NCI-H446 treated with DMSO at 0.1 percent for 48 hours (cell line): ENCODE measurements at places on chromosomes 1 and 21.

DNA sequence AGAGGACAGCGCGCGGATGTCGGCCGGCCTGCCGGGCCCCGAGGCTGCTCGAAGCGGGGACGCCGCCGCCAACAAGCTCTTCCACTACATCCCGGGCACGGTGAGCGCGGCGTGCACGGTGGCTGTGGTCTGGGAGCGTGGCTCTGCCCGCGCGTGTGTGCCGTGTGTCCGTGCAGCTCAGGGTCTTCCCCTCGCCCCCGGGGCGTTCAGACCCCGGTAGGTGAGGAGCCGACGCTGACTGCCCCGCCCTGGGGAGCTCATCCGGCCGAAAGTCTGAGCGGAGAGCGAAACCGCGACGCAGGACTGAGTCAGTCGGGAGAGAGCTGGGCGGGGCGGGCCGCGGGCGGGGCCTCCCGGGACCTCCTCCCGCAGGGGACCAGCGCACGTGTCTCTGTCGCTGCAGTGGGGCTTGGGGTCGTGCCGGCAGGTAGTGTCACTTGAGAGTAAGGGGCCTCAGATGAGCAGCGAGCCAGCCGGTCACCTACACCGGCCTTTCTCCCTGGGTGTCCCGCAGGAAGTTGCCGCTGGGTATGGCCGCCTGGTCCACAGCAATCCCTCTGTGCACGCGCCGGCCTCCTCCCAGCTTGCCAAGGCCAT is 520 bp downstream of the PLEKHN1 start:
- DNase-seq, result no peak

DNA sequence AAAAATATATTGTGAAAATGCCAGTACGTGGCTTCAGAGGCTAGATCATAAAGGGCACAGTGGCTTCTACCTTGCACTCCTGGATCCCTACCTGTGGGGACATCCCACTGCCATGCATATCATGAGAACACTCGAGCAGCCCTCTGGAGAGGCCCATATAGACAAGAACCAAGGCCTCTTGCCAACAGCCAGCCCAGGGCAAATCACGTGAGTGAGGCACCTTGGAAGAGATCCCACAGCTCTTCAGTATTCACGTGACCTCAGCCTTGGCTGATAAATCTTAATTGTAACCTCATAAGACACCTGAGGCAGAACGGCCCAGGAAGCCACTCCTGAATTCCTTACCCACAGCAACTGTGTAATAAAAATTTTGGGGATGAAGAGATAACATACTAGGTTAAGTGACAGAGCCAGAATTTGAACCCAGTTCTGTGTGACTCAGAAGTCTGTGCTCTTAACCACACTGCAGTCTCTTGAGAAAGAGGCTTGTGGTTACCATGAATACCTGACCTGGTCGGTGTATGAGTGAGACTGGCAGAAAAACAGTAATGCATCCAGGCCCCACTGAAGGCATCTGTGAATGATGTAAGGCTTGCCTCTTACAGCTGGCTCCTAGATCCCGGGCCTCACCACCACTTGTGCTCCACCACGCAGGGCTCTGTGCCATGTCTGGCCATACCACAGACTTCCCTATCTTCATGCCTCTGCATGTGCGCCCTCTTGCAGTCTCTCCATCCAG is 6.9 kb upstream of the A3GALT2 start:
- no peak for DNase-seq

- no peak for DNase-seq
Measured at GRCh38 chr21:39483917-39484316, 32.1 kb downstream of the SH3BGR start.

GRCh38 chr21:46515109-46515508 is 56.4 kb downstream of the DIP2A start:
- DNase-seq, result peak; percentile 12

- no peak for DNase-seq
Measured at GRCh38 chr1:92031281-92032110, 1.7 kb downstream of the EPHX4 start.

GRCh38 chr1:110508028-110508940 is 10.7 kb downstream of the KCNA10 start:
- DNase-seq, result no peak

- no peak for DNase-seq
Measured at GRCh38 chr1:183847641-183848040, 42.7 kb downstream of the RGL1 start.
